Urothelium cell line (cell line): ENCODE measurements at places on chromosomes 4 and X.

- no peak for DNase-seq
These were observed 186.5 kb downstream of the MAB21L2 start for GRCh38 chr4:150768497-150768896.

DNA sequence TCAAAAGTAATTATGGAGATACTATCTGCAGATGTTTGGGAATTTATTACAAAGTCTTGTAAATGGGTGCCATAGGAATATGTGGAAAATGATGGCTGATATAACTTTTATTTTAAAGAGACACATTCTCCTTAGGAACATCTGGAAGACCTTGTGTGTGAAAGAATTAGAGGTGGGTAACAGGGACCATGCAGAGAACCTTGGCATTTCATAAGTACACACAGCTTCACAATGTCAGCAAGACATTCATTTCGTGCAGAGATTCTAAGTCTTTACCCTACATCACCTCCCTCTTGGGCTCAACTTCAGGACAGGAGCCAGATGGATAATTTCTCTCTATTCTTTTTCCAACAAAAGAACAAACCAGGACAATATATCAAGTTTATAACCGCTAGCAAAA is 458.1 kb upstream of the INTU start:
- DNase-seq: no peak

DNA sequence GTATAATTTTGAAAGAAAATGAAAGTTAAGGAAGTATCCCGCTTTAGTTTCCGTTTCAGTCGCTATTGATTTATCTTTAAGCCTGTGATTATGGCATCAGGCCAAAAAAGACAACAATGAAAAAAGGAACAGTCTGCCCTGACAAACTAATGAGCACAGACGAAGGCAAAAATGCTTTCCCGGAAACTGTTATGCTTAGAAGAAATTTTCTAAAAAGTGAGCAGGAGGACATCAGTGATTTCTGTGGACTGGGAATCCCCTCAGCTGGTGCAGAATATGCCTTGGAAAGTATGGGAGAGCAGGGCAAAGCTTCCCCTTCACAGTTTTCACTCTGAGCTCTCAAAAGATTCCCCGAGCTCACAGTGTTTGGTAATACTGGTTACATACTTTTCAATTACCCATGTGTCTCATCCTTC is 5.1 kb upstream of the CXCL10 start:
- no peak for DNase-seq

DNA sequence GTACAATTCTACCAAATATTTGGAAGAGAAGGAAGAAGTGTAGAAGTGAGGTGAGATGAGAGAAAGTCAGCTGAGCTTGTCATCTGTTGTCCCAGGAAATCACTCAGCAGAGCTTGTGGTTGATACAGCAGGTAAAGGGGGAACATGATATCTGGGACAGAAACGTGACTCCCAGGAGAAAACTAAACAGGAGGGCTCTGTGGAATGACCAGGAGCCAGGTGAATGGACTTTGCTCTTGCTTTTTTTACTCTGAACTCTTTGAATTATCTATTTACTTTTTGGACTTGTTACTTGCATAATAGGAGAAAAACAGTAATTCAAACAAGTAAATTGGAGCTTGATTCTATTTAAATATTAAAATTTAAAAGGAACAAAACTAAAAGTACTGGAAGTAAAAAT is 555.6 kb upstream of the FRG1 start:
- no peak for DNase-seq
